Common myeloid progenitor, CD34-positive (primary cell): ENCODE measurements at places on chromosomes 16 and 17.
A peak's percentile ranks its signal among the peaks of the same experiment; 100 is the strongest.

DNA sequence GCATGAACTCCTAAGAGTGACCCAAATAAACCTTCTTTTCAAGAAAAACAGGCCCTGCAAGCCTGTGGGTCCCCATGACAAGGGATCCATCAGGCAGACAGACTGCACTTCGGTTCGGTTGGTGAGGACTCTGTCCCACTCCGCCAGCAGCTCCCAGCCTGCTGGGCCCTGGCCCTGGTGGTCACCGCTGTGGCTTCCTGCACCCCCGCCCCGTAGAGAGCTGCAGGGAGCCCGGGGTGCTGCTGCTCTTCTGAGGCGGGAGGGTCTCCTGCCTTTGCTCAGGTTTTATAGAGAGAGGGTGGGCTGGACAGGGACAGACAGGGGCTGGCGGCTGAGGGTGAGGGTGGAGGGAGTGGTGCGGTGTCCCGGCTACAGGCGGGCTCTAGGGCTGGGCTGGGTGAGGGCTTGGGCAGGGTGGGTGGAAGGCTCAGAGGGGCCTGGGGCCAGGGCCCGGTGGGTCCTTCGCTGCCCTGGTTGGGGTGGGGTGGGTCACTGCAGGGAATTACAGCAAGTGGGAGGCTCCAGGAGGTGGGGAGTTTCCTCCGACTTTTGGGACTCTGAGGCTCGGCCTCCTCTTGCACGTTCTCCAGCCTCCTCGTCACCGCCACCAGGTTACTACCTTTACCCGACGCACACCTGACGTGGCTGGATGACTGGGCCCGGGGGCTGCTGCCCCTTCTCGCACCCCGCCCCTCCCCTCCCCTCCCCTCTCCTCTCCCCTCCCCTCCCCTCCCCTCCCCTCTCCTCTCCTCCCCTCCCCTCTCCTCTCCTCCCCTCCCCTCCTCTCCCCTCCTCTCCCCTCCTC is 90.2 kb upstream of the CBX4 start:
- no peak overlapping the region for H3K4me3 ChIP-seq
- H3K27me3 ChIP-seq, result peaks cover 38% of the 10 kb centered on the region
- H3K4me1 ChIP-seq, result peaks cover 39% of the 10 kb centered on the region
- no peak for DNase-seq
- no peaks in the 10 kb centered on the region for H3K36me3 ChIP-seq
- H3K27ac ChIP-seq, result no peak overlapping the region

DNA sequence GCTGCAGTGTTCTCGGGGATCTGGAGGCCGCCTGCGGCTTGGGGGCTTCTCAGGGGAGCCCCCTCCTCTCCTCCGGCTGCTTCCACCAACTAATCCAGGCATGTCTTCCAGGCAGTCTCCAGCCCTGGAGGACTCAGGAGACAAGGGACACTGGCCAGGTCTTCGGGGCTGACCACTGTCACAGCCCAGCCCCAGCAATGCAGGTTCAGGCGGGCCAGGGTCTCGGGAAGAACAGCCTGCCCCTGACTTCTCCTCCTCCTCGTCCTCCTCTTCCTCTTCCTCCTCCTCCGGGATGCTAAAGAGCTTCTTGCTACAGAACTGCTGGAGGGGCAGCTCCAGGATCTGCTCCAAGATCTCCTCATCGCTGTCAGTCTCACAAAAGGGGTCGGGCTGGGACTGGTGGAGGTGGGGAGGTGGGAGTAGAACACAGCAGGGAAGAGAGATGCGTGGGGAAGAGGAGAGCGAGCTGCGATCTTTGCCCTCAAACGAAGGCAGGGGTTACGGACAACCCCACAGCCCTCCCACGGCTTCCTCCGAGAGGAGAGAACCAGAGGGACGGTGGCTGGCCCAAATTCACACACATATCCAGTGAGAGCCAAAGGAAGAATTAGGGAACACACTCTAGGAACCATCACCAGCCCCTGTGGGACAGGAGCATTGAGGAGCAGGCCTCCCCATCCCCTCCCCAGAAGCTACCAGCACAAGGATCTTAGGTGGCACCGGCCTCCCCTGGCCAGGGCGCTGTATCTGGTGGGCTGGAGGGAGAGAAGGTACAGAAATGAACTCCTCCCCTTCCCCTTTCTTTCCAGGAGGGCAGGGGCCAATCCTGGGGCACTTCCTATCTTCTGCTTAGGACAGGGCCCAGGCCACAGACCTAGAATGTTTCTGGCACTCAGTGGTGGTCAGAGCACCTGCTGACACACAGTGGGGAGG is 19.3 kb downstream of the TSPOAP1 start:
- H3K4me3 ChIP-seq, result no peak overlapping the region
- no peaks in the 10 kb centered on the region for H3K27me3 ChIP-seq
- DNase-seq, result no peak
- H3K27ac ChIP-seq, result no peak overlapping the region
- peaks cover 6% of the 10 kb centered on the region for H3K4me1 ChIP-seq

DNA sequence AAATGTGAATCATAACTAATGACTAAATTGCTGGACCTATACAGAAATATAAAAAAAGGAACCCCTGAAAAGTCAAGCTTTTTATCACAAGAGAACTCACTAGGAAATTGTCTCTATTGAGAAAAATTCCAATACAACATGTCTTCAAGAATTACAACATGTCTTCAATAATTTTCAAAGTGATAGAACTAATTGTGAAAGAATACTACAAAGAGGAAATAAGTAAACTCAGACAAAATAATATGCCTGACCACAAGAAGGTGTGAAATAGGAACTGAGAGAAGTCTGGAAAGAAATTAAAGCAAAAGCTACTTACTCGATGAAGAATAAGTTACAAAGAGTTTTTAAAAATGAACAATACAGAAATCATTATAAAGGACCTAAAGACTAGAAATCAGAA is 29.9 kb upstream of the OR1G1 start:
- no peak overlapping the region for H3K27ac ChIP-seq
- peak; percentile 10 for DNase-seq
- H3K4me3 ChIP-seq, result no peak overlapping the region
- H3K27me3 ChIP-seq, result no peaks in the 10 kb centered on the region
- H3K4me1 ChIP-seq, result no peaks in the 10 kb centered on the region
- no peaks in the 10 kb centered on the region for H3K36me3 ChIP-seq

GRCh38 chr16:46688101-46688653 is 801 bp downstream of the VPS35 start:
- H3K27me3 ChIP-seq, result no peaks in the 10 kb centered on the region
- DNase-seq, result peak; percentile 93
- peak overlapping the region; percentile 97 for H3K27ac ChIP-seq

DNA sequence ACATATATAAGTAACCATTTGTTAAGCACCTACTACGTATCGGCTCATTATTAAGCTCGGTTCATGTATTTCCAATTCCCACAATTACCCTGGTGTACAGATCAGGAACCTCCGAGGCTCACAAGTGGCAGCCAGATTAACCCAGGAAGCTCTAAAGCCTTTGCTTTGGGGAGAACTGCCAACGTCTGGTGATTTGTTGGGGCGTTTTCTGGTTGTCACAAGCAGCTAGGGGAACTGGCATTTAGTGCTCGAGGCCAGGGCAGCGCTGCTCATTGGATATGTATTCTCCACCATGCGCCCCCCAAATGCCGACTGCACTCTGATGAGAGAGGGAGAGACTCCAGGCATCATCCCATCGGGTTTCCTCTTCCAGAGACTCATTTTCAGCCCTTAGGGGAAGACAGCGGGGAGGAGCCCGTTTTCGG is 541 bp downstream of the ZNF18 start:
- H3K36me3 ChIP-seq, result peaks cover 12% of the 10 kb centered on the region
- H3K27ac ChIP-seq, result peak overlapping the region; percentile 83
- H3K4me3 ChIP-seq, result peak overlapping the region; percentile 91
- no peaks in the 10 kb centered on the region for H3K27me3 ChIP-seq
- DNase-seq, result peak; percentile 81
- peaks cover 10% of the 10 kb centered on the region for H3K4me1 ChIP-seq

GRCh38 chr16:82013139-82013538 is 1.9 kb upstream of the SDR42E1 start:
- peaks cover 3% of the 10 kb centered on the region for H3K27me3 ChIP-seq
- DNase-seq, result peak; percentile 38
- H3K36me3 ChIP-seq, result peaks cover 8% of the 10 kb centered on the region
- H3K4me1 ChIP-seq, result peaks cover 3% of the 10 kb centered on the region

DNA sequence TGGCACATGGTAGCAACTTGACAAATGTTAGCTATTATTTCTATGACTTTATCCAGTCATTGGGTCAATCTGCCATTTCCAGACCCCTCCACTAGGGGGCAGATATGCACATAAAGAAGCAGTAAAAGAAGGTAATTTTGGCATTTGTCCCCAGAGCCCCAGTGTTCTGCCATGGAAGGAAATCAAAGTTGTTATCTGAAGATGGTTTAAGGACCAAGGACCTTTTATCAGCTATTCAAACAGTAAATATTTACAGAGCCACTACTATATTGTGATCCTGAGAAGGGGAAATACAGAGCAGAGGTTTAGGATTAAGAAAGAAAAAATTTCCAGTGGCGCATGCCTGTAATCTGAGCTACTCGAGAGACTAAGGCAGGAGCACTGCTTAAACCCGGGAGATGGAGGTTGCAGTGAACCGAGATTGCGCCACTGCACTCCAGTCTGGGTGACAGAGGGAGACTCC is 20.0 kb downstream of the TRAF4 start:
- no peak overlapping the region for H3K27ac ChIP-seq
- peaks cover 39% of the 10 kb centered on the region for H3K36me3 ChIP-seq
- no peak overlapping the region for H3K4me3 ChIP-seq
- peaks cover 3% of the 10 kb centered on the region for H3K4me1 ChIP-seq

DNA sequence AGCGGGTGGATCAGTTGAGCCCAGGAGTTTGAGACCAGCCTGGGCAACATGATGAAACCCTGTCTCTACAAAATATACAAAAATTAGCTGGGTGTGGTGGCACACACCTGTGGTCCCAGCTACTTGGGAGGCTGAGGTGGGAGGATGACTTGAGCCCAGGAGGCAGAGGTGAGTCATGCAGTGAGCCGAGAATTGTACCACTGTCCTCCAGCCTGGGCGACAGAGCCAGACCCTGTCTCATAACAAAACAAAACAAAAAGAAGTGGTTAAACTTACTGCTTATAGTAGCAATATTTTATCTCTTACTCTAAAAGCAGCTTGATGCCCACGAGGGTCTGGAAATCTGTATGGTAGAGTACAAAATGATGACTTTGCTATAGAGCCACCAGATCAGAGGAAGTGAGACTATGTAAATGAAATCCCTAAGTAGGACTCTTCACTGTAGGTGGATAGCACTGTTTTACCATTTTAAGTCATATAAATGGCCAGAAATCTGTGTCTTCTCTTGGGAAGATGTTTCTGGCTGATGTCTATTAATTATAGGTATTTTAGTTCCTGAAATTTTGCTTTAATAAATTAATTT is 60.4 kb upstream of the MRC2 start:
- H3K4me1 ChIP-seq, result no peaks in the 10 kb centered on the region
- no peak overlapping the region for H3K27ac ChIP-seq
- peak; percentile 2 for DNase-seq
- H3K4me3 ChIP-seq, result no peak overlapping the region

- H3K27ac ChIP-seq, result no peak overlapping the region
- H3K4me3 ChIP-seq, result no peak overlapping the region
- no peaks in the 10 kb centered on the region for H3K27me3 ChIP-seq
- peaks cover 8% of the 10 kb centered on the region for H3K36me3 ChIP-seq
These were observed 73.9 kb downstream of the CEP95 start for GRCh38 chr17:64580384-64581315.

DNA sequence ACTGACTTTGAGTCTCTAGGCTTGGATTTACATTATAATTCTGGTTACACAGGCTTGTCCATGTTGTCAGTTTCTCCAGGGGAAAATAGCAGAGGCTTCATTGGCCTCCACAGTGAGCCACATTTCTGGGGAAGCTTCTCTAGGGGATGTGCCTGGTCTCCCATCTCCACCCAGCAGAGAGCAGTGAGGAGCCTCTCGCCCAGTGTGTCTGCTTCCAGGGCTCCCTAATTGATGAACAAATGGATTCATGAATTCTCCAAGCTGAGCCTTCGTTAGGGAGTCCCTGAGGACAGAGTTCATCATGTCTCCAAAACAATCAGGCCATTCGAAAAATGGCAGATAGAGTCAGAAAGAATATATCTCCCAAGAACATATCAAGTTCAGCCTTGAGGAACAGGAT is 162.4 kb upstream of the TOX3 start:
- DNase-seq, result no peak
- H3K4me1 ChIP-seq, result no peaks in the 10 kb centered on the region
- H3K4me3 ChIP-seq, result no peak overlapping the region
- no peaks in the 10 kb centered on the region for H3K27me3 ChIP-seq
- no peak overlapping the region for H3K27ac ChIP-seq

GRCh38 chr17:73060721-73061120 is 31.8 kb downstream of the SLC39A11 start:
- peaks cover 3% of the 10 kb centered on the region for H3K36me3 ChIP-seq
- DNase-seq, result no peak
- peaks cover 11% of the 10 kb centered on the region for H3K4me1 ChIP-seq
- no peak overlapping the region for H3K4me3 ChIP-seq
- H3K27me3 ChIP-seq, result no peaks in the 10 kb centered on the region
- no peak overlapping the region for H3K27ac ChIP-seq

- no peak overlapping the region for H3K27ac ChIP-seq
- no peak for DNase-seq
- H3K4me1 ChIP-seq, result peaks cover 2% of the 10 kb centered on the region
- H3K36me3 ChIP-seq, result no peaks in the 10 kb centered on the region
These were observed 156.5 kb downstream of the FOXL1 start for GRCh38 chr16:86734543-86735460.

- peak; percentile 93 for DNase-seq
- H3K36me3 ChIP-seq, result no peaks in the 10 kb centered on the region
- H3K27me3 ChIP-seq, result no peaks in the 10 kb centered on the region
- peak overlapping the region; percentile 26 for H3K4me3 ChIP-seq
- H3K4me1 ChIP-seq, result peaks cover 10% of the 10 kb centered on the region
These were observed 65.2 kb downstream of the ARSG start for GRCh38 chr17:68356520-68356919.

DNA sequence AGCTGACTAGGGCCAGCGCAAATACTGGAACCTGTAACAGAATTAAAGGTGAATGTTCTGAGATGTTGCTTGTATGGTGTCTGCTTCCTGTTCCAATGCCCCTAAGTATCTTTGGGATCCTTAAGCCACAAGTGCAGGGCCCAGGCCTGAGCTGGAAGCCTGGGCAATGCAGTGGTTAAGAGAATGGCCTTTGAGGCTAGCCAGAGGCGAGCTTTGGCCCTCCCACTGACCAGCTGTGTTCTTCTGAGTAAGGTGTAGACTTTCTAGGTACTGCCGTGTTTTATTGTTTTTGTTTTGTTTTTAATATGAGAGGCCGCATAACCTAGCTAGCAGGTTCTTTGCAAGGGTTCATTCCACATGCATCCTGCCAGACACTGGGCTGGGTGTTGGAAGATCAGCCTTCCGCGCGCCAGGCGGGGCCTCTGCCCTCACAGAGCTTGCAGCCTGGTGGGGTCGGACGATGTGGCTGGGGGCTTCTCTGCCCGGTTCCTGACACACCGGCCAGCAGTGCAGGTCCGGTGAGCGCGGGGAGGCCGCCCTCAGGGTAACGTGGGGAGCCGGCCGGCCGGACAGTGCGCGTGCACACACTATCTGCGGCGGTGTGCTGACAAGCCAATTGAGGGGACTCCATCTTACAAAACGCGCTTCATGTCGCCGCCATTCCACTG is 551 bp upstream of the MLX start:
- no peaks in the 10 kb centered on the region for H3K27me3 ChIP-seq
- peak overlapping the region; percentile 84 for H3K4me3 ChIP-seq
- H3K36me3 ChIP-seq, result peaks cover 58% of the 10 kb centered on the region
- no peak for DNase-seq
- H3K4me1 ChIP-seq, result peaks cover 55% of the 10 kb centered on the region

- H3K27ac ChIP-seq, result no peak overlapping the region
- no peaks in the 10 kb centered on the region for H3K36me3 ChIP-seq
- H3K4me3 ChIP-seq, result no peak overlapping the region
- H3K27me3 ChIP-seq, result no peaks in the 10 kb centered on the region
- DNase-seq, result no peak
These were observed 131.0 kb downstream of the AATF start for GRCh38 chr17:37079735-37080134.
